ENCODE measurements at places on chromosomes 12 and 14.

DNA sequence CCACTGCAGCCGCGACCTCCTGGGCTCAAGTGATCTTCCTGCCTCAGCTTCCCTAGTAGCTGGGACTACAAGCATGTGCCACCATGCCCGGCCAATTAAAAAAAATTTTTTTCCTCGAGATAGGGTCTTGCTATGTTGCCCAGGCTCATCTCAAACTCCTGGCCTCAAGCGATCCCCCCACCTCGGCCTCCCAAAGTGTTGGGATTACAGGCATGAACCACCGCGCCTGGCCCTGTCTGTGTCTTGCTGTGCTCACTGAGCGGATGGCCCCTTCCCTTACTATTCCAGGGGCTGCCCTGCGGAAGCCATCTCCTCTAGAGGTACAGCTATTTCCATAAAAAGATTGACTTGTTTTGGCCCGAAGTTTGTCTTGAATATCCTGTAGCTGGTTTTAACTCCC lies 20.1 kb downstream of the SNRNP35 start:
- no peak for DNase-seq

DNA sequence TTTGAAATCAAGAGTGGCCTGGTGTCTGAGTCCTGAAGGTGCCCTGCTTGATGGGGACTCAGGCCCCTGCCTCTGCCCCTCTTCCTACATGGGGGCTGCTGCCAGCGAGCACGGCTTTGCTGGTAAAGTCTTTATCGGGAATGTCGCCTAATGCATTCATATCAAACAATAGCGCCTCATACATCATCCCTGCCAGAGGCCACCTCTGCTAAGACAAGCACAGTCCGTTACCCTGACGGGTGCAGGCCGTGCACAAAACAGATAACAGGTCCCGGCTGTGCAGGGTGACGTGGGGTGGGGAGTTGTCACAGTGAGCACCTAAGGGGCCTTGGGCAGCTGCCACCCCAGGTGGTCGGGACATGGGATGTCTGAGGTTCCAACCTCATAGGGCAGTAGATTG lies 68.4 kb upstream of the FAM222A start:
- DNase-seq: no peak

DNA sequence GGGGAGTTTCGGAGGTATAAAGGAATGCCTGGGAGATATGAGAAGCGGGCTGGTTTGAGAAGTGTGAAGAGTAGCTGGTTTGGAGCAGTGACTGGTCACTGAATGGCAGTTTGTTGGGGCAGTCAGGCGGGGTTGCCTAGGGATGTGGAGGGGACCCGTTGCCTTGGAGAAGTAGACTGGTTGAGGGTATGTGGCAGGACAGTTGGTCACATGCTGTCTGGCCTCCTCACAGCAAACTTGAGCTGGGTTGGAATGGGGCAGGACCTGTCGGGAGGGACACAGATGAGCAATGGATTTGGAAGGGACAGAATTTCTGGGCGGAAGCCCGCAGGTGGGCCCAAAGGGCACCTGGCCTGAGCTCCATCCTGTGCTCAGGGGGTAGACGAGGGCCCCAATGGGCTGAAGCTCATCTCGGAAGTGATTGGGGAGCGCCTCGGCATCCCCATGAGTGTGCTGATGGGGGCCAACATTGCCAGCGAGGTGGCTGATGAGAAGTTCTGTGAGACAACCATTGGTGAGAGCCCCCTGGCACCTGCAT lies 2.2 kb downstream of the GPD1 start:
- DNase-seq: no peak

- no peak for DNase-seq
These were observed 82.7 kb upstream of the BMP4 start for GRCh38 chr14:54039311-54039710.

GRCh38 chr12:117140397-117141096 lies 41.3 kb upstream of the TESC start:
- no peak for DNase-seq

GRCh38 chr12:104526320-104526719 lies 69.6 kb downstream of the CHST11 start:
- no peak for DNase-seq

- no peak for DNase-seq
These were observed 142.8 kb downstream of the LRFN5 start for GRCh38 chr14:41749429-41749828.

DNA sequence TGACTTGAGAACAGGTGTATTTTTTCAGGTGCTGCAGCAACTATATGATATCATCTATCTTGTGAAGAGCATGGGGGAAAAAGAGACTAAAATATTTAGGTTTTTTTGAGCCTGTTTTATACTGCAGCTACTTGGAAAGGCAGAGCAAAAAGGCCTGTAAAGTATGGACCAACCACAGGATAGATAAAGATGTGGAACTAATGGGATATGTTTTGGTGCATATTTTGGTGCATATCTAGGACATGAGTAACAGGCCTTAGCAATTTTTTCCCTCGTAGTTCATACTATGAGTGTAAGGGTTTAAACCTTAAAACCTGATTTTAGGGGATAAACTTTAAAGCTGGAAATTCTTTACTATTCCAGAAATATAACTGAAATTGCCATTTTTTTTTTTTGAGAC lies 6.0 kb upstream of the GTSF1 start:
- no peak for DNase-seq

GRCh38 chr12:24555730-24556129 lies 393.2 kb downstream of the BCAT1 start:
- no peak for DNase-seq

DNA sequence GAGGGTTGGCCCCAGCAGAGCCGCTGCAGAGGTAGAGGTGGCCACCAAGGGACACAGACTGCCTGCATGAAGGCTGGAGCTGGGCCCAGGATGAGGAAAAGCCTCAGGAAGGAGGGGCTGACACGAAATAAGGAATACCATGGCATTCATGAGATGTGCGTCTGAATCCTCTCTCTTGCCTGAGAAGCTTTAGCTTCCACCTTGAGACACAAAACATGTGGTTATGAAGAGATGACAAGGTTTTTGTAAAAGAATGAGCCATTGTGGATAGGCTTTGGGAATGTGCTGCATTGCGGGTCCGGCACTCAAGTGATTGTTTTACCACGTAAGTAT lies 82.7 kb downstream of the DAD1 start:
- DNase-seq: no peak

GRCh38 chr12:24854908-24855307 lies 94.0 kb downstream of the BCAT1 start:
- no peak for DNase-seq

GRCh38 chr12:64679487-64680001 lies 69.2 kb downstream of the RASSF3 start:
- peak; percentile 37 for DNase-seq

GRCh38 chr12:39502726-39503125 lies 59.8 kb upstream of the KIF21A start:
- no peak for DNase-seq

- no peak for DNase-seq
These were observed 45.6 kb downstream of the DNAH10 start for GRCh38 chr12:123807670-123808069.

DNA sequence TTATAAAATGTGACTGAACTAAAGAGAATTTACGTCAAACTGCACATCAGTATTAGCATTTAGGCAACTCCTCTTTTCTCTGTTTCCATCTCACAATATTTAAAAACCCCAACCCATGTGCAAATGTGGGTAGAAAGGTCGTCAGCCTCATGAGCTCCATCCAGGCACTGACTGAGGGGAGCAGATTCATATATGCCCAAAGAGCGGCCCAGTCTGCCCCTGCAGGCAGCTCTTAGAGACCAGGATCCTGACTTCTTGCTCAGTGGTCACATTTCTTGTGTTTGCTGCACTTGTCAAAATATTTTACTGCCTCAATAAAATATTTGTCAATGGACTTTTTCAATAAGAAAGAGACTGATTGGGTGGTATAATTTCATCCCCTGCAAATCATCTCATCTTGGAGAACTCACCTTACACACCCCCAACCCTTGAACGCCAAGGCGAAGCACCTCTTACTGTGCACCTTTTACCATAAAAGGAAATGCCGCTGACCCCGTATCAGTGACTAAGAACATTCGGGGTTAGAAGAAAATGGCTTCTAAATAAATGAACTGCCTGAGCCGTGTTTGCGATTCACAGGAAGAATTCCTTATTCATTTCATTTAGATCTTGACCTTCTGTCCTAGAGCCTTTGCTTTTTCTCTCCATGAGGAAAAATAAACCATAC lies 418.8 kb downstream of the BCL11B start:
- DNase-seq: no peak

All from activated T-cell treated with anti-CD3 and anti-CD28 coated beads for 48 hours (primary cell).